CD4-positive, alpha-beta T cell (primary cell): ENCODE measurements at places on chromosomes 4 and X. TPM values are rescaled to one million over a fixed set of nuclear protein-coding genes. Genes with fewer than 3 reads are reported as not detected.

The LRBA gene
- total RNA-seq: 52.6 TPM

The MFSD8 gene
- 25.0 TPM for total RNA-seq

The PNMA3 gene
- total RNA-seq: 2.6 TPM

- H3K27me3 ChIP-seq: no peaks in the 10 kb centered on the region
- H3K36me3 ChIP-seq: peaks cover 35% of the 10 kb centered on the region
- H3K4me1 ChIP-seq: peaks cover 64% of the 10 kb centered on the region
- peak overlapping the region; percentile 43 for H3K4me3 ChIP-seq
- DNase-seq: no peak
Observed at GRCh38 chr4:4269331-4269731, 20.6 kb downstream of the LYAR start.

DNA sequence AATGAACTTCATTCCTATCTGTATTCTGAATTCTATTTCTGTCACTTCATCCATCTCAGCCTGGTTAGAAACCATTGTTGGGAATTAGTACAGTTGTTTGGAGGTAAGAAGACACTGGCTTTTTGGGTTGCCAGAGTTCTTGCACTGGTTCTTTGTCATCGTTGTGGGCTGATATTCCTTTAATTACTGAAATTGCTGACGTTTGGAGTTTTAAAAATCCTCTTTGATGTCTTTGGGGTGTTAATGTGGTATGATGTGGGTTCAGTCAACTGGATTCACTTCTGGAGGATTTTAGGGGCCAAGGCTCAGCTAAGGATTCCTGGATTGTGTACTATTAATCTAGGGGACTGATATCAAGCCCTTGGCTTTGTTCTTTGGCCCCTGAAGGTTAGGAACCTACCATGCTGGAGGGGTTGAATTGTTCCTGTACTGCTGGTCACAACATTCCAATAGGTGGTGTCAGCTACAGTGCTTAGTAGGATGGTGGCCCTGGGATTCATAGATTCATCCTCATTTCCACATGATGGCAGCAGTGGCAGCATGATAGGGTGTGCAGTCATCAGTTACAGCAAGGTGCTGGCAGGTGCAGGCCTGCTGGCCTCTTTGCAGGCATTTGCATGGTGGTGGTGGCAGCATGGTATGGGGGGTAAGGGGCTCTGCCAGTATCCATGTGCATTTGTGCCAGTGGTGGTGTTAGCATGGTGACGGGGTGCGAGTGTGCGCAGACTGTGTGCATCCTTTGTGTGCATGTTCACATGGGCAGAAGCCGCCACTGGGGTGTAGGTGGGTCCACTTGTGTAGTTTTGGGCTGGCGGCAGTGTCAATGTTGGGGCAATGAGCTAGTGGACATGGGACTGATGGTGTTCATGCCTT, 301.3 kb downstream of the TEX13C start:
- no peak overlapping the region for H3K4me3 ChIP-seq
- no peak for DNase-seq
- H3K4me1 ChIP-seq: no peaks in the 10 kb centered on the region
- no peaks in the 10 kb centered on the region for H3K36me3 ChIP-seq
- no peaks in the 10 kb centered on the region for H3K27me3 ChIP-seq

DNA sequence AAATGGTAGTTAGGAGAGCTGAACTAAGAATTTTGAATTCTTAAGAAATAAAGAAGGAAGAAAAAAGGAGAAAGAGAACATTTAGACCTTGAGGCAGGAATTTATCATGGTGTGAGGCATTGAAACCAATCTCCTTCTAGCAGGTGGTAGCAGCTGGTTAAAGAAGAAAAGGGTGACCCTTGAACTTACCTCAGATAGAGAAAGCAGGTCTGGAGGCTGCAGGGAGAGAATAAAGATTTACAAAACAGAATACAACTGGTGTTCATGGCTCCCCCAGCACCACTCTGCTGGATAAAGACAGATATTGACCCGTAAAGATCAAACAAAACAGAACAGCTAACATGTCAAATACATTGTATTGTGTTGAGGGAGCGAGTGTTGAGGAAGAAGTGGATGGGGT, 56.0 kb downstream of the NCAPG start:
- H3K27me3 ChIP-seq: no peaks in the 10 kb centered on the region
- no peak for DNase-seq
- H3K4me1 ChIP-seq: no peaks in the 10 kb centered on the region
- H3K4me3 ChIP-seq: no peak overlapping the region
- no peaks in the 10 kb centered on the region for H3K36me3 ChIP-seq

- peaks cover 39% of the 10 kb centered on the region for H3K27me3 ChIP-seq
- DNase-seq: no peak
- H3K36me3 ChIP-seq: no peaks in the 10 kb centered on the region
- H3K4me3 ChIP-seq: no peak overlapping the region
Observed at GRCh38 chr4:24798036-24798610, 2.8 kb downstream of the SOD3 start.

- peak; percentile 55 for DNase-seq
- H3K4me3 ChIP-seq: no peak overlapping the region
- H3K36me3 ChIP-seq: no peaks in the 10 kb centered on the region
- peaks cover 4% of the 10 kb centered on the region for H3K4me1 ChIP-seq
Observed at GRCh38 chr4:152458801-152459302, 77.0 kb downstream of the FBXW7 start.

DNA sequence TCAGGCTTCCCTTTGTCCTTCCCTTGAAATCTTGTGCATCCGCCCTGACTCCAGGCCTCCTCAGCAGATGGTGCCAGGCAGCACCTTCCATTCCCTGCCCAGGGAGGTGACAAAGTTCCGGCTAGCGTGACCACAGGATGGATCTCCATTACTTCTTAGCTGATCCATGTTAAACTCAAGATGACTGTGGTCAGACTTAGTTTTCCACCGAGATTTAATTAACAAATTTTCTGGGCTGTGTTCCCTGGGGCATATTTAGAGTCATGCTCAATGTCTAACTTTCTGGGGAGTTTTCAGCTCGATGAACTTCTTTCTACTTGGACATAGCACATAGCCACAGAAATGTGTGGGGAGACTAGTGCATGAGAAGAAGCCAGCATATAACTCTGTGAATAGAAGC, 215.1 kb upstream of the SFRP2 start:
- H3K27me3 ChIP-seq: peaks cover 2% of the 10 kb centered on the region
- no peak overlapping the region for H3K4me3 ChIP-seq
- no peaks in the 10 kb centered on the region for H3K4me1 ChIP-seq
- DNase-seq: no peak
- H3K36me3 ChIP-seq: no peaks in the 10 kb centered on the region

- no peaks in the 10 kb centered on the region for H3K36me3 ChIP-seq
- H3K27ac ChIP-seq: no peak overlapping the region
- no peak for DNase-seq
- no peaks in the 10 kb centered on the region for H3K27me3 ChIP-seq
- H3K4me3 ChIP-seq: no peak overlapping the region
Observed at GRCh38 chr4:129355031-129355430, 259.1 kb downstream of the C4orf33 start.
